ENCODE measurements at places on chromosomes 5 and 9.

- DNase-seq, result no peak
Measured at GRCh38 chr9:132641216-132641615, 28.6 kb downstream of the DDX31 start.

GRCh38 chr9:135022191-135022870 is 65.1 kb upstream of the OLFM1 start:
- DNase-seq, result no peak

- no peak for DNase-seq
Measured at GRCh38 chr5:72596956-72597355, 89.7 kb upstream of the ZNF366 start.

GRCh38 chr5:135559354-135559753 is 19.4 kb downstream of the CXCL14 start:
- no peak for DNase-seq

All from RPMI8226 (cell line).